ENCODE measurements at places on chromosomes 7 and 10. TPM values are rescaled to one million over a fixed set of nuclear protein-coding genes. Genes with fewer than 3 reads are reported as not detected.

CRTAC1 gene
- 0.16 TPM for total RNA-seq

DNA sequence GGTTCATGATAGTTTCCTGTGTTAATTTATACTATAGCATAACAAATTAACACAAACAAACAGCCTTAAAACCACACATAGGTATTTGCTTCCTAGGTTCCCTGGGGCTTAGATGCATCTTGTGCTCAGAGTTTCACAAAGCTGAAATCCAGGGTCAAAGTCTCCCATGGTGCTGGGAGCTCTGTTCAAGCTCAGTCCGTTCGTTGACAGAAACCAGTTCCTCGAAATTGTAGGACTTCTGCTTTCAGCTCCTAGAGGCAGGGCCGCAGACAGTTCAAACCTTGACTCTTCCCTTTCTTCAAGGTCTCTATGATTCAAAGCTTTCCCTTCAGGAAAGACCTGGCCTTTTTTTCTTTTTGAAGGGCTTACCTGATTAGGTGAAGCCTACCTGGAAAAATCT, 90.5 kb downstream of the VSTM2A start:
- H3K27me3 ChIP-seq = no peaks in the 10 kb centered on the region
- H3K27ac ChIP-seq = no peak overlapping the region
- H3K4me1 ChIP-seq = no peaks in the 10 kb centered on the region
- no peaks in the 10 kb centered on the region for H3K36me3 ChIP-seq
- no peak overlapping the region for H3K4me3 ChIP-seq

GRCh38 chr10:84237199-84238051, 3.9 kb downstream of the LRIT1 start:
- H3K27ac ChIP-seq = no peak overlapping the region
- no peaks in the 10 kb centered on the region for H3K4me1 ChIP-seq
- no peaks in the 10 kb centered on the region for H3K36me3 ChIP-seq
- DNase-seq = no peak
- peaks cover 19% of the 10 kb centered on the region for H3K27me3 ChIP-seq

DNA sequence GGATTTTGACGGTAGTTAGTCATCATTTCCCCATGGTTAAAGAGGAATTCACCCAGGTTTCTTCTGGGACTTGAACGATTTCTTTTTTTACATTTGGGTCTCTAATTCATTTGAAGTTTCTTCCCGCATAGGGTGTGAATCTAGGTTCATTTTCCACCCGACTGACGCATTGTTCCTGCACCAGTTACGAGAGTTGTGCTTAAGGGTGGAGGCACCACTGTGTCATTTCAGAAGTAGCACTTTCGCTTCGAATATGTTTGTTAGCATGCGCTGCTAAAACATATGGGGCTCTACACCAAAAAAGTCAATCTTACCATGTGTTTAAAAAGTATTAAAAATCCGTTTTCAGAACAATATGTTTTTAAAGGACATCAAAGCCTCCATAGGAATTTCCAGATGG, 140.3 kb downstream of the VIPR2 start:
- DNase-seq = no peak
- H3K36me3 ChIP-seq = no peaks in the 10 kb centered on the region
- no peak overlapping the region for H3K4me3 ChIP-seq

- peaks cover 13% of the 10 kb centered on the region for H3K4me1 ChIP-seq
- H3K4me3 ChIP-seq = no peak overlapping the region
- no peaks in the 10 kb centered on the region for H3K27me3 ChIP-seq
- peak; percentile 78 for DNase-seq
Measured at GRCh38 chr10:34994565-34995142, 95.5 kb downstream of the CUL2 start.
